ENCODE measurements at places on chromosomes 3 and 15. TPM values are rescaled to one million over a fixed set of nuclear protein-coding genes. Genes with fewer than 3 reads are reported as not detected.

Gene ARPIN
- 12.8 TPM for total RNA-seq

Gene QTRT2
- total RNA-seq: 22.8 TPM

Gene CLDN16
- 0.39 TPM for total RNA-seq

Gene LDHAL6B
- total RNA-seq: not detected

Gene CPNE4
- not detected for total RNA-seq

Gene SLC38A3
- total RNA-seq: not detected

Gene FANCD2OS
- total RNA-seq: not detected

Gene BDH1
- total RNA-seq: 4.2 TPM

Gene CD86
- not detected for total RNA-seq

Gene SLC6A1
- not detected for total RNA-seq

Gene SEMA5B
- not detected for total RNA-seq

Gene CFAP92
- 0.27 TPM for total RNA-seq

Gene MIX23
- 33.9 TPM for total RNA-seq

Gene CACNA2D3
- total RNA-seq: not detected

Gene RASGRF1
- 0.07 TPM for total RNA-seq

Gene PLA2G4D
- total RNA-seq: not detected

Gene SHC4
- 0.30 TPM for total RNA-seq

Gene SKOR1
- total RNA-seq: not detected

Data from mammary microvascular endothelial cell (primary cell).